ENCODE measurements at places on chromosomes 11 and 22.

DNA sequence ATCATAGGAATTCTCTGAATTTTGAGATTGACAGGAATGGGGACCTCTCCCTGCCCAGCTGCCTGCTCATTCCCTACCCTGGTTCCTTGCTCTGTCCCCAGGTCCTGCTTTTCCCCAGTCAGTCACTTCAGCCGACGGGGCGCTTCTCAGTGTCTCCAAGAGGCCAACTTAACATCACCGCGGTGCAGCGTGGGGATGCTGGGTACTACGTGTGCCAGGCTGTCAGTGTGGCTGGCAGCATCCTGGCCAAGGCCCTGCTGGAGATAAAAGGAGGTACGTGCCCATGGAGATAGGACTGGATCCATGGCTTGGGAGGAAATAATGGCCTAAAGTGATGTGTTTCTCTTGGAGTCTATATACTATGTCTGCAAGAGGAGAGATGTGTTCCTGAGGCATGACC, 7.0 kb downstream of the ROBO3 start:
- DNase-seq: no peak

DNA sequence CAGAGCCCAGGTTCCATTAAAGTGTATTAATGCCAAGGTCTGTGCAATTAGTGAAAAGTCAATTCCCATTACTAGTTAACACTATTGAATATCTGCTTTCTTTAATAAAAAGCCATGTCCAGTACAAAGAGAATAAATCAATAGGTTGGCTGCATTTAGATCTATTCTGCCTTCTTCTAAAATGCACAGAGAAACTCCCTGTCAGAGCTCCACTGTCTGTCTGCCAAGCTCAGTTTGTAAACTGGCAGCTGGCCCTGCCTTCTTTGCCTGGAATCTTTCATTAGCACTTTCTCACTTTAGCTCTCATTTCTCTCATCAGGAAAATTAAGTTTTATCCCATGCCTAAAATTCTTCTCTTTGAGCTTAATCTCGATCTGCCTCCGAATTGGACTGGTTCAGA, 35.6 kb downstream of the ARL14EP start:
- DNase-seq: no peak

DNA sequence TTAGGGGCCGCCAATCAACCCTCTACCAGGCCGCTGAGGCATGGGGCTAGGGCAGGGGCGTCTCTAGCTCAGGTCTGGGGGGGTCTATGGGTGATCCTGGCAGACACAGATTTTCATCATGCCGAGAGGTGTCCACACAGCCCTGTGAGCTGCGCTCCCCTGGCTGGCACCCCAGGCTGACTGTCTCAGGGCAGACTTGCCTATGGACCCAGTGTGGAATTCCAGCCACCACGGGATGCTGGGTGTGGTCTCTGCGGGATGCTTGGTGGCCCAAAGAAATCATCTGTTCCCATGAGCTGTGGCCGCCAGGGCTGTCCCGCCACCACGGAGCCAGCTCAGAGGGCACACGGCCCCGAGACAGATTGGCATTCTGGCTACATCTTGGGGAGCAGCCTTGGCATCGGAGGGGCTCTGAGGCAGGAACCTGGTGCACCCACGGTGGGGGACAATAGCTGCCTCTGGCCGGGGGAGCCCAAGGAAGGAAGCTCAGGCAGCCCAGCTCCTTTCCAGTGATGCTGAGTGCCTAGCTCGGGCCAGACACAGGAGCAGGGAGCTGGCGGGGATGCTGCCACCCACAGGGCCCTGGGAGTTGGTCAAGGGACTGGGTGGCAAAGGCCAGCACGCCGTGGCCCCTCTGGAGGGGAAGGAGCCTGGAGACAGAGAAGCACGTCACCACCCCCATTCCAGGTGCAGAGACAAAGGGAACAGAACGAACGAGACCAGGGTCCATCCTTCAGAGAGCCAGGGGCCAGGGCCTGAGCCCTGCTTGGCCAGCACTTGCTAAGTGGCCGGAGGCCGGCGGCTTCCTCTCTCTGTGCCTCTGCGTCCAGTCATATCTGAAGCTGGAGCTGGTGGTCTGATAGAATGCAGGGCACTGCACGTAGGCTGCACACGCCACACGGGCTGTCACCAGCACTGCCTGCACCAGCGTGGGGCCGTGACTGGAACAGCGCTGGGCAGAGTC, 64.4 kb upstream of the FGF3 start:
- DNase-seq: no peak

GRCh38 chr22:42173183-42173926, 42.7 kb upstream of the CYP2D6 start:
- DNase-seq: no peak

- no peak for DNase-seq
Observed at GRCh38 chr11:77203901-77204753, 76.1 kb downstream of the MYO7A start.

All from D721Med (cell line).